ENCODE measurements at places on chromosomes 2 and 18.

GRCh38 chr2:235011929-235012631, 60.3 kb downstream of the SH3BP4 start:
- DNase-seq: no peak

DNA sequence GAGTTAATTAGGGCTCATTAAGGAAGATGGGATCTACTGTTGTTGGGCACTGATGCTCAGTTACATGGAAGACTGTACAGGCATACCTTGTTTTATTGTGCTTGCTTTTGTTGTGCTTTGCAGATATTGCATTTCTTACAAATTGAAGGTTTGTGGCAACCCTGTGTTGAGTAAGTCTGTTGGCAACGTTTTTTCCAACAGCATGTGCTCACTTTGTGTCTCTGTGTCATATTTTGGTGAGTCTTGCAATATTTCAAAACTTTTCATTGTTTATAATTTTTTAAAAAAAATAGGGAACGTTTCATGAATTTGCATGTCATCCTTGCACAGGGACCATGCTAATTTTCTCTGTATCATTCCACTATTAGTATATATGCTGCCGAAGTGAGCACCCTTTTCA, 15.6 kb downstream of the PHLPP1 start:
- DNase-seq: no peak

DNA sequence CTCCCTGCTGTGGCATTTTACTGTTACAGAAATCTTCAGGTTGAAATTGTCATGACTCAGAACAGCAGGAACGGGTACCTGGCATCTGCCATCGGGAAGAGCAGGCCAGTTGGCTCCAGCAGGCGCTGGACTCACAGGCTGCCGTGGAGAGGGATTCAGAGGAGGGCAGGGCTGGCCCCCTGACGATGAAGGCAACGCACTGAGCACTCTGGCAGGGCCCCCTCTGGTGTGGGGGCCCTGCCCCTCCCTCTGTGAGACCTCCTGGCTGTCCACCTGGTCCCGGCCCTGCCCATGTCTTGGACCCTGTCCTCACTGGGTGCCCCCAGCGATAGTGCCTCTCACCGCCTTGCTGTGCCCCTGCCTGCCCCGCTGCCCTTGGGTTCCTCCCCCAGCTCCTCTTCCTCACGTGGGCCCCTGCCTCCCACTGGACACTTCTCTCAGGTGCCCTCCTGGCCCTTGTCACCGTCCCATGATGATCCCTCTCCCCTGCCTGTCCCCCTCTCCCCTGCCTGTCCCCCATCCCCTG, 23.3 kb upstream of the ALLC start:
- no peak for DNase-seq

DNA sequence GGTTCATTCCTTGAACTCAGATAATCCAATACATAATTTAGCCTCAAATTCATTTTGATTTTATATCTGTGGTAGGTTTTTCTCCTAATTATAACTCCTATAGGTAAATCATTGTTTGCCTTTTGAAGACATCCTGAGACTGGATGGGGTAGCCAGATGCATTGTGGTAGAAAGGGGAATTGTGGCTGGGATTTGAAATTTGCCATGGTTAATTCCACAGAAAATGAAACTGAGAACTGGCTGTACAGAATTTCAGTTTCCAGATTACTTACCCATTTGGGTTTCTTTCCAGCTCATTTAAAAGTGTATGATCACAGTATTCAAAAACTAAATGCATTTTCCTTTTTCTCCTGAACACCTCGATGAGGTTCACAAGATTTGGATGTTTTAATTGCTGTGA, 18.2 kb downstream of the CDKL4 start:
- no peak for DNase-seq

DNA sequence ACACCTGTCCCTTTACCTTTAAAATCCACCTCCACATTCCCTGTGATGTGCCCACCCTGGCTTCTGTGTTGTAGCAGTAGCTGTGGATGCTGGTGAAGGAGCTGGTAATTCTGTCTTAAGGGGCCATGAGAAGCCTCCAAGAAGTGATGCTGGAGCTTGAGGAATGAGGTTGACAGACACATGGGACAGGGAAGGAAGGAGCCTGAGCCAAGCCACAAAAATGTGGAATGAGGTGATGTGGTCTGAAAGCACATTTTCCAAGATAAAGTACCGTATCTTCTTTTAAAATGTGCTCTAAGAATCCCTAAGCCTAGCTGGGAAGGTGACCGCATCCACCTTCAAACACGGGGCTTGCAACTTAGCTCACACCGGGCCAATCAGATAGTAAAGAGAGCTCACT, 31.2 kb downstream of the VWA3B start:
- DNase-seq: peak; percentile 54

GRCh38 chr2:84306361-84306760, 152.7 kb downstream of the SUCLG1 start:
- DNase-seq: no peak

DNA sequence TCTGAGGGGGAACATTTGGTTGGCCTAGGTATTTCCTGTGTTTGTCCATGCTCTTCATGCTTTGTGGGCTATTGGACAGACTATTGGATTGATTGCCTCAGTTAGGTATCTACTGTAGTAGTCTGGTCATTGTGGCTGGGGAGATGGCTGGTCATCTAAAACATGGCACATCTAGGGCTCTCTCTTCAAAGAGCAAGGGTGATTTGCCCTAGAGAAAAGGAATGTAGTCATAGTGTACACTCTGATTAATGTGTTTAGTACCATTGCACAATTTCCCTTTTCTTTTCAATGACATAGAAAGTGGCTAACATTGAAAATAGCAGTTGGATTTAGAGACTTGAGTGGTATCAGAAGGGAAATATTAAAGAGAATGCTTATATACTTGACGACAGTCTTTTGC, 114.3 kb downstream of the LCLAT1 start:
- peak; percentile 7 for DNase-seq

DNA sequence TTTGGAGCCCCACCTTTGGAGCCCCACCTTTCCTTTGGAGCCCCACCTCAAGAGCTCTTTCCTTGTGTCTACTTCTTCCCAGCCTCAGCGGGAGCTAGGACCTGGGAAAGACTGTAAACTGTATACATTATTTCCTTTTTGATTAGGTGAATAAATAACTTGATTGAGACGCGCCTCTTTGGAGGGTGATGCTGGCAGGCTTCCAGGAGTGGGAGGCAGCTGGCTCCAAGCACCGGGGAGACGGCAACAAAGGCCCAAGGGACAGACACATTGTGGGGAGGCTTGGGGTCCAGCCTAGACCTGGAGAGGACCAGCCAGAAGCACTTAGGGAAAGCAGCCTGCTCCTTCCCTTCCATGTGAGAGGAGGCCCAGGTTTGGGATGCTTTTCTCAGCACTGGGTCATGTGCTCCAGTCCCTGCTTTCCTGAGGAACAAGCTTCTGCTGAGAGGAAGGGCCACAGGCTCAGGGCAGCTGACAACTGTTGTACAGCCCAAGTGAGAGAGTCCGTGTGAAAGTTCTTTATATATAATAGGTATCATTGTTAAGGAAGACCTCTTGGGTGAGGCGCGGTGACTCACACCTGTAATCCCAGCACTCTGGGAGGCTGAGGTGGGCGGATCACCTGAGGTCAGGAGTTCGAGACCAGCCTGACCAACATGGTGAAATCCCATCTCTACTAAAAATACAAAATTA, 297.2 kb upstream of the SLC14A2 start:
- no peak for DNase-seq

- no peak for DNase-seq
These were observed 674 bp downstream of the PTPN4 start for GRCh38 chr2:119760237-119760955.

DNA sequence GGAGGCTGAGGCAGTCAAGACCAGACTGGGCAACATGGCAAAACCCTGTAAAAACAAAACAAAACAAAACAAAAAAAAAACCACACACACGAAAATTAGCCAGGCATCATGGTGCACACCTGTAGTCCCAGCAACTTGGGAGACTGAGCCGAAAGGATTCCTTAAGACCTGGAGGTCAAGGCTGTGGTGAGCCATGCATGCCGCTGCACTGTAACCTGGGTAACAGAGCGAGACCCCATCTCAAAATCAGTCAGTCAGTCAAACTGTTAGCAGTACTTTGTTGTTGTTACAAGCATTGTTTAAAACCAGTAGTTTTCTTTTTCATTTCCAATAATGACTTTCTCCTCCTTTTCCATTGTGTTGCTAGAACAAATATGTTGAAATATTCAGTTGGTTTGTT, 21.7 kb downstream of the EPB41L5 start:
- no peak for DNase-seq

DNA sequence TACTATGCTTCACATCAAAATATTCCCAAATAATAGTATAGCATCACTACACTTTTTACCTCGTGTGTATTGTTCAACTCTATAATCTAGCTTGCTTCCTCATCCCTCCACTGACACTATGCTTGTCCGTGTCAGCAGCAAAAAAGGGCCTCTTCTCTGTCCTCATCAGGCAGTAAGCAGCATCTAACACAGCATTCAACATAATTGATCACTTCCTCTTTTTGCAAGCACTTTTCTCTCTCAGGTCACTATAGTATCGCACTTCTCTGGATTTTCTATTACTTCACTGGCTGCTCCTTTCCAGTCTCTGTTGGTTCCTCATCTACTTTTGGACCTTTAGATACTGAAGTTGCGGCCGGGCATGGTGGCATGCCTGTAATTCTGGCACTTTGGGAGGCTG, 64.9 kb upstream of the ZSWIM2 start:
- DNase-seq: no peak

GRCh38 chr2:128797092-128797491, 478.4 kb upstream of the HS6ST1 start:
- no peak for DNase-seq

DNA sequence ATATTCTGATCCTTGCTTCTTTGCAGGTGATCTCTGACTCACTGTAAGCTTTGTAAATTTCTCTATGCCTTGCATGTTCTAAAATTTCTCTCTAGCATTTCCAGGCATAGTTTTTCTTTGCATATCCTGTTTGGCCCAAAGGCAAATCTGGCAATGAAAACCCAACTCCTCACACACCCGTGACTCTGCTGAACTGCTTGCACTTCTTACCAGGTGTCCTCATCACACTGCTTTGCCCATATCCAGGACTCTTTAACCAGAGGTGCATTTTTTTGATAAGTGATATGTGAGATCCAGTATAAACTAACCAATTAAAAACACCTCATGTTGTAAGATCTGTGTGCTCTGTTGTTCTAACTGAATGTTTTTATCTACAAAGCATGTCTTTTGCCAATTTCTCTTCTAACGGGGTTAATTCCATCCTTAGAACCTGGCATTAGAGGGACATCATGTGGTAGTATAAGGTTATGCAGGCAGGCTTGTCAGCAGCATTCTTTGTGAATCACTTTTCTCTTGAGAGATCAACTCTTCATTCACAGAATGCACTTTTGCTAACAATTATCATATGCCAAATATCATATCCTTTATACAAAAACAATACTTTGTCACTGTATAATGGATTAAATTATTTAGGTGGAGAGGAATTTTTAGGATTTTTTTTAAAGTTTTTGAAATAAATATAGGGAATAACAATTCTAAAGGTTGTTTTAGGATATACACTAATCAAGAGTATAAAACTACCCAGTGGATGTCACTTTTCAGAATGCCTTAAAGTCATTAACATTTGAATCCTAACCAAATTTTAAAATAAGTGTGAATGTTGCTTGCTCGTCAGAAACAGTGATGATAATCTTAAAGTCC, 20.8 kb upstream of the TMX3 start:
- DNase-seq: peak; percentile 76

- DNase-seq: no peak
These were observed 8.7 kb downstream of the EPHA4 start for GRCh38 chr2:221563270-221563985.

DNA sequence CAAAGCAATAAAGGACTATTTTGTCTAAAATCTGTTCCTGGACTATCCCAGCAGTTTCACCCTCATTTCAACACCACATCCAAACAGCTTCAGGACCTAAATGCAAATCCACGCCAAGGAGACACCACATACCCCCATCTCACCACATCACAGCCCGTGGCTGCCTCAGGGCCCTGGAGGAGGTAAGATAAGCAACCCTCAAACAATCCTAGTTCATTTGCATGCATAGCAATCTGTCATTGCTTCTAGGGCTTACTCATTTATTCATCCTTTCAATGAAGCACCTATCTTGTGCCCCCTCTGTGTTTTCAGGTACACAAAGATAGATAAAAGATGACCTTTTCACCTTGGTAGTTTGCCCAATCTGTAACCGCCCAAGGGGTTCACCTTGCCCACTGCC, 86.5 kb downstream of the VSNL1 start:
- no peak for DNase-seq

DNA sequence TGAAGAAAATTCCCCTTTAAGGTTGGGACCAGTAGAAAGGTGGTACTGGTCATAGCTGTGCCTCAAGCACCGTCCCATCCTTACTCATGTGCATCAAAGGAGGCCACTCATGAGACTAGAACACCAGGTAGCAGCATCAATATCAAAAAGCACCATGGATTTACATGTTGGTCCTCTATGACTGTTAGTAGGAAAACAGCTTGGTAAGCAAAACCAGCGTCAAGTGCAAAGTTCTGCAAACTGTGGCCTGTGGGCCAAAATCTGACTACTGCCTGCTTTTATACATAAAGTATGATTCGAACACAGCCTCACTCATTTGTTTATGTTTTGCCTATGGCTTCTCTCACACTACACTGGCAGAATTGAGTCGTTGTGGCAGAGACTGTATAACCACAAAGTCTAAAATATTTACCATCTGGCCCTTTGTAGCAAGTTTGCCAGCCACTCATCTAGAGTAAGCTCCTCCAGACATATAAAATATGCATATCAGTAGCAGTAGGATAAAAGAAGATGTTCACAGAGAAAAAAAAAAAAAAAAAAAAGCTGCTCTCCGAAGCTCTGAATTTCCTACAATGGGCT, 119.7 kb upstream of the CTNNA2 start:
- no peak for DNase-seq

All from fibroblast of mammary gland (primary cell).